ENCODE measurements at places on chromosomes 5 and 9.

DNA sequence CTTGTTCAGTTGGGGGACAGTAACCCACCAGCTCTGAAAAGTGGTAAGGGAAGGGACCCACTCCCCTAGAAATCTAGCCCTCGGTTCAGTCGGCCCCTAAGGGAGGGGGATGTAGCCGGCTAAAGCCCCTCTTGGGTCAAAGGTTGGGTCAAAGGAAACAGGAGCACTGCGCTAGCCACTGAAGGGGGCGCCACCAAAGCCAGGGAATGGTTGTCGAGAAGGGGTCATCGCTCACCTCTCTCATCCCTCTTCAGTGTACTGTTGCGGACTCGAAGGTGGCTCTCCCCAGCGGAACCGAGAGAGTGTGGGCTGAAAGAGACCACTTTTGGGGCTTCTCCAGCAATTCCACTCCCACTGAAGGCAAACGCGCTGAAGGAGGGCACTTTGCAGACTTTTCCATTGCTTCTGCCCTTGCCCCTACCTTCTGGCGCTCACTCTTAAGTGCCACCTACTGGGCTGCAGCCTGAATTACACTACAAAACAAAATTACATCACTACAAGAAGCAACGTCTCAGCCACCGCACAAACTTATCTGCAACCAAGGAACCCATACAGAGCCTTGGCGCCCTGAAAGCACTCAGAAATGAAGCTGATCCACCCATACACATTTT is 396.9 kb downstream of the PDE4D start:
- DNase-seq, result no peak

GRCh38 chr9:70868041-70868440 is 253.4 kb downstream of the TRPM3 start:
- DNase-seq, result no peak

- DNase-seq, result no peak
Observed at GRCh38 chr5:82509762-82510161, 231.6 kb upstream of the RPS23 start.

- no peak for DNase-seq
Observed at GRCh38 chr5:15558681-15559080, 58.7 kb downstream of the FBXL7 start.

GRCh38 chr5:2009986-2010914 is 127.5 kb upstream of the IRX4 start:
- DNase-seq, result no peak

DNA sequence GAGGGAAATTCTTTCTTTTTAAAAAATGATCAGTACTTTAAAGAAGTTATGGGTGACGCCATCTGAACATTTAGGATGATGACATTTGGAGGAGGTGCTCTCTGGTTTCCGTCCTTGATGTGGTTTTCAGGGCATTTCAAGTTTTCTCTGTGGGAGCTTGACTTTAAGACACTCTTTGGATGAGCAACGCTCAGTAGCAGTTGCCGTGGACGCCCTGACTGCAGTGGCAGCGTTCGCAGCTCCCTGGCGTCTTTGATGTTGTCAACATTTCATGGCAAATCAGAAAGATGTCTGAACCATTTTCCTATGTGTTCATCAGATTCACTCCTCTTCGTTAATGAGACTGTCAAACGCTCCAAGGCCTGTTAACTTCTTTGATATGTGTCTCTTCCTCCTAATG is 86.1 kb downstream of the ZNF354C start:
- DNase-seq, result no peak

DNA sequence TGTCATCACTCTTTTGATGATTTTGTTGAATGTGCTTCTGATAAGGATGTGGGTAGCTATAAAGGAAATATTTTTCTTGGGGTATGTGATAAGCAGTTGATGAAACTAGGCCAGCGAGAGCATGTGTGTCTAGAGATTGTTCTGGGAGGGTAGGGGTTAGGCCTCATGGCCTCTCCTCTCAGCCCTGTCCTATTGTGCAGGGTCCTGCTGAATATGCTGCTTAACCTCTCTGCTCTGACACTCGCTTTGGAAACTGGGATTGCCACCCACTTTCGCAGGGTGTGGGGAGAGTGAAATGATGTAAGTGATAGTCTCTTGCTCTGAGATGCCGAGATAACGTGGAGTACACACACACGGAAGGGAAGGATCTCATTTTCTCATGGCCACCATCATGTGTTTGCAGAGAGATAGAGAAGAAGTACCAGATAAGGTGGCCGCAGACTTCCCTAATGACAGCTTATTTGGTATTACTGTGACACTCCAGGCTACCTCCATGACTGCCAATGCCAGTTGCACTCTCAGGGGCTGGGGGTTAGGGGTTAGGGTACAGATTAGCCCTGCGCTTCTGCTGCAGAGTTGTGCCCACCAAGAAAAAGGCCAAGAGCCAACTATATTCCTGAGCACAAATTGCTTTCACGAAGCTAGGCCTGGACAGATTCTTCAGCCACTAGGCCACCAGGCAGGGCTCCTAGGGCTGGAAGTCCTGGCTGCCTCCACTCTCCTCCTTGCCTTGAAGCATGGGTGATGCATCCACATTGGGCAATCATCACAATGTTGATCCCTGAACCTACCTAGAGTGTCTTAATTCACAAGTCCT is 25.2 kb upstream of the TNFAIP8 start:
- DNase-seq, result no peak

- no peak for DNase-seq
Observed at GRCh38 chr5:171795381-171795780, 9.8 kb downstream of the SMIM23 start.

GRCh38 chr5:59081693-59082092 is 498.8 kb downstream of the RAB3C start:
- DNase-seq, result no peak

DNA sequence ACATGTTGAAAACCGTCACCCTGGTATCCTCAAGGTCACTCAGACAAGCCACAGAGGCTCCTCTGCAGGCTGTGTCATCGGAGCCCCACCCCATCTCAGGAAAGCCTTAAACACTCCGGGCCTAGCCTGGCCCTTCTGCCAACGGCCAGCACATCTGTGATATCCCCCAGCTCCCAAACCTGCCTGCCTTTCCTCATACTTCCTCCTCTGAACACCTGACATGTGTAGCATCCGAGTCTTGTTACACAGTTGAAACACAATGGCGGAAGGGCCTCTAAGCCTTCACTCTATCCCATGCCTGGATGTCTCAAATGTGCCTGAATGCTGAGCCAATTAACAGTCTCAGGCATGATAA is 32.9 kb upstream of the TGFBR1 start:
- no peak for DNase-seq

- no peak for DNase-seq
Observed at GRCh38 chr5:55600497-55601203, 65.9 kb upstream of the PLPP1 start.

GRCh38 chr9:83688921-83689320 is 18.8 kb downstream of the UBQLN1 start:
- no peak for DNase-seq

DNA sequence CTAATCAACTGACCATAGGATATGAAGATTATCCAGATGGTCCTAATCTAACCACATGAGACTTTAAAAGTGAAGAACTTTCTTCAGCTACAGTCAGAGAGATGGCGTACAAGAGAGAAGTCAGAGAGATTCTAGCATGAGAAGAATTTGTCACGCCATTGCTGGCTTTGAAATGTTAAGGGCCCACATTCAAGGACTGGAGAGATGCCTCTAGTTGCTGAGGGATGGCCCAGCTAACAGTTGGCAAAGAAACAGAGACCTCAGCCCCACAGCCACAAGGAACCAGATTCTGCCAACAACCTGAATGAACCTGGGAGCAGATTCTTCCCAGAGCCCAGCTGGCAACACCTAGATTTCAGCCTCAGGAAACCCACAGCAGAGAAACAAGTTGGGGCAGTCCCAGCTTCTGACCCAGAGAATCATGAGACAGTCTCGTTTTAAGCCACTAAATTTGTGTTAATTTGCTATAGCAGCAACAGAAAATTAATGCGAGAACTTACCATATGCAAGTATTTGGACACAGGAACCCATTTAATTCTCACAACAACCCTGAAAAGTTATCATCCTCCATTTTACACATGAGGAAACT is 132.0 kb downstream of the MLLT3 start:
- no peak for DNase-seq

DNA sequence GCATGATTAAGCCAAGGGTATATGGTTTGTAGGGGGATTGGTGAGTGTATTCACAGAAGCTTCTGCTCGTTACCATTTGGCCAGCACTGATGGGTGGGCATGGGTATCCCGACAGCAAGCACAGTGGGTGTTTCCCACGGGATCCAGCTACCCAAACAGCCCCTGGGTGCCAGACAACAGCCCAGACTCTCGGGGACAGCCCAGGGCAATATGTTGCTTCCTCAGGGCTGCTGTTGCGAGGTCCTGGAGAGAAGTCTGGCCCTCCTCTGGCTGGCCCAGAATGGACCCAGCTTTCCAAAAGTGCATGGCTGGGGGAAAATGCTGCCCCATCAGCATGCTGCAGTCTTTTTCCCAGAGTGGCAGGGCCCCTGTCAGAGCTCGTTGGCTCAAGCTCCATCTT is 247.0 kb downstream of the IRX1 start:
- DNase-seq, result no peak

DNA sequence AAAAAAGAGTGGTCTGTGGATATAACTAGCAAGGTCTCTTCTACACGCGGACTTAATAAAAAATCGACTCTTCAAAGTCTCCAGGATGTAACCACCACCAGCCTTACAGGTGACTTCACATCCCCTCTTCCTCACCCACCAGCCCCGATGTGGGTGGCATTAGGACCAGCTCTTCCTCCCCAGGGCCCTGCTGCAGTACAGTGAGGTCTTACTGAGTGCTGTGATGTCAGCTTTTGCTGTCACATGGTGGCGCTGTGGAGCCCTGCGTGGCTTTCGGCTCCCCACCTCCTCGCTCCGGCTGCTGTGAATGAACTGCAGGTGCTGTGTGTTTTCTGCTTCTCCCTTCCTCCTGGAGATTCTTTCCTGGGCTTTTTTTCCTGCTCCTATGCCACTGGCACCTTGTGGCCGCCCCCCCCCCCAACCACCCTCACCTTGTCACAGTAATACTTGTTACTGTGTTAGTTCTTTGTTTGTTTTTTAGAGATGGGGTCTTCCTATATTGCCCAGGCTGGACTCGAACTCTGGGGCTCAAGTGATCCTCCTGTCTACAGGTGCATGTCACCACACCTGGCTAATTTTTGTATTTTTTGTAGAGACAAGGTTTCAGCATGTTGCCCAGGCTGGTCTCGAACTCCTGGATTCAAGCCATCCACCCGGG is 15.8 kb upstream of the RAPGEF1 start:
- peak; percentile 76 for DNase-seq

DNA sequence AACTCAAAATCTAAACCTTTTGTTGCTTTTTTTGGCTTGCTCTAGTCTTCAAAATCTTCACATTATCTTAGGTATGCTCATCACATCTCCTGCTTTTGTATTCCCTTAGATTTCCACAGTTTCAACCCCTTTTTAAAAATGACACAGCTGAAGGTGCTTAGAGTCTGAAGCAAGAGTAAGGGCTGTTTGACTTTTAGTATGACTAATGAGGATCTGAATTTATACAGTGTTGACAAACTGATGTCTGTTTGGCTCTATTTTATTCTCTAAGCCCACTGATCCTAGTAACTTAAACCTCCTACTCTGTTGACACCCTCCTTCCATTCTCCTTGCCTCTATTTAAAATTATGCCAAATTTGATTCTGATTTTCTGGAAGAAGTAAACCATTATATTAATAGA is 200.1 kb downstream of the MCTP1 start:
- no peak for DNase-seq

DNA sequence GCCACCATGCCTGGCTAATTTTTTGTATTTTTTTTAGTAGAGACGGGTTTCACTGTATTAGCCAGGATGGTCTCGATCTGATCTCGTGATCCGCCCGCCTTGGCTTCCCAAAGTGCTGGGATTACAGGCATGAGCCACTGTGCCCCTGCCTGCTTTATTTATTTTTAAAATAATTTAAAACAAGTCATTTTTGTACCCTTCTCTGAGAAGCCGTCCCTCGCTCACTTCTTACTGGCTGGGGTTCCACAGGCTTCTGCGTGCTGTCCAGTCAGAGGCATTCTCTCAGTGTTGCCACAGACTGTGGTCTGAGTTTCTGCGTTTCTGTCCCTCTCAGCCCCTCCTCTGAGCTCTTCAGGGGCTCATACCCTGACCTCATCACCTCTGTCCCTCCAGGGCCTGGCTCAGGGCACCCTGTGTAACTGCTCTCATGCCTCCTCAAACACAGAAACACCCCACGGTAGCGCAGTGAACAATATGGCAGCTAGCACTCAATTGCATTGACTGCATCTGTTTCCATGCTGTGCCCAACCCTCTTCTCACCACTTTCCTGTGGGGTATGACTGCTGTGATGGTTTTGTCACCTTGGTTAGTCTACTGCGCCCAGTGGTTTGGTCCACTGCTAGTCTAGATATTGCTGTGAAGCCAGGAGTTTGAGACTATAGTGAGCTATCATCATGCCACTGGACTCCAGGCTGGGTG is 44.3 kb upstream of the SH3PXD2B start:
- DNase-seq, result no peak

GRCh38 chr5:10622810-10623209 is 58.9 kb downstream of the ANKRD33B start:
- no peak for DNase-seq

GRCh38 chr5:110644357-110644756 is 82.1 kb downstream of the TMEM232 start:
- DNase-seq, result no peak

DNA sequence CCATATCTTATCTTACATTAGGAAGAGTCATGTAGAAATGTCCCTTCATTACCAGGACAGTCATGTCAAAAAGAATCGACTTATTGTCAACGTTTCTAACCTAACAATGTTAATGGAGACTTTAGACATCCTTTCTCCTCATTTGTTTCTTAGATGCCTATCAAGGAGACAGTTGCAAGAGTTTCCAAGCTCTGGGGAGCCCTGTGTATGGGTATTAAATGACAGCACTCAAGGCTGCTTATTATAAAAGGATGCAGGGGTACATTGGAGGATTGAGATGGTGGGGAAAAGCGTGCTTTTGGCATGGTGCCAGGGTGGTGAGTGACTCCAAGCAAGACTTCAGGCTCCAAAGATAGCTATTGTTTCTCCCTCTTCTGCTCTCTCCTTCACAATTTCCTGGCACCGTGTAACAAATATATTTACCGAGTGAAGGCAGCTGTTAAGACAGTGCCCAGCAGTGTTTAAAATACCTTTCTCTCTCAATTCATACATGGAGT is 461.3 kb upstream of the CLINT1 start:
- no peak for DNase-seq

- no peak for DNase-seq
Observed at GRCh38 chr5:130729541-130729940, 435.5 kb downstream of the HINT1 start.

DNA sequence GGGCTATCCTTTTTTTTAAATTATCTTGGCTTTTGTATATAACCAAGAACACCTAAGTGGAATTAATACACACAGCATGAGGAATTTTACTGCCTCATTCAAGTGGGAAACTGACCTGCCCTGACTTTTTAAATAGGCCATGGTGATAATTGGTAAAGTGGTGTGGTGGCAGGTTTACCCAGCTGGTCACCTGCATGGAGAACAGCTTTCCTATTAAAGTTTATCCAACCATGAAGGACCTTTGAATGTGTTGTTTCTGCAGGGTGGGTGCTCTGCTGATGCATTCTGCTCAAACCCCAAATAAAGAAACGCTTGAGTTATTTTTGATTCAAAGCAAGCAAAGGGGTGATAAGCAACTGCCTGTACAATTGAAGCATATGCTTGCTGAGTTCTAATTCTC is 261.0 kb upstream of the GRIN3A start:
- no peak for DNase-seq

GRCh38 chr9:118088090-118088489 is 383.9 kb downstream of the TLR4 start:
- no peak for DNase-seq

Data from activated CD8-positive, alpha-beta memory T cell treated with anti-CD3 and anti-CD28 coated beads for 1 hour (primary cell).